ENCODE measurements at places on chromosomes 6 and 20.
A peak's percentile ranks its signal among the peaks of the same experiment; 100 is the strongest.

- no peak for DNase-seq
Observed at GRCh38 chr6:6942091-6942490, 165.7 kb upstream of the RREB1 start.

GRCh38 chr20:23049201-23050075, at the start of gene THBD:
Gene THBD, minus strand, starts transcription at chr20:23049672. Its CDS starts 168 bp downstream, at chr20:23049504.
- DNase-seq: peak; percentile 61

DNA sequence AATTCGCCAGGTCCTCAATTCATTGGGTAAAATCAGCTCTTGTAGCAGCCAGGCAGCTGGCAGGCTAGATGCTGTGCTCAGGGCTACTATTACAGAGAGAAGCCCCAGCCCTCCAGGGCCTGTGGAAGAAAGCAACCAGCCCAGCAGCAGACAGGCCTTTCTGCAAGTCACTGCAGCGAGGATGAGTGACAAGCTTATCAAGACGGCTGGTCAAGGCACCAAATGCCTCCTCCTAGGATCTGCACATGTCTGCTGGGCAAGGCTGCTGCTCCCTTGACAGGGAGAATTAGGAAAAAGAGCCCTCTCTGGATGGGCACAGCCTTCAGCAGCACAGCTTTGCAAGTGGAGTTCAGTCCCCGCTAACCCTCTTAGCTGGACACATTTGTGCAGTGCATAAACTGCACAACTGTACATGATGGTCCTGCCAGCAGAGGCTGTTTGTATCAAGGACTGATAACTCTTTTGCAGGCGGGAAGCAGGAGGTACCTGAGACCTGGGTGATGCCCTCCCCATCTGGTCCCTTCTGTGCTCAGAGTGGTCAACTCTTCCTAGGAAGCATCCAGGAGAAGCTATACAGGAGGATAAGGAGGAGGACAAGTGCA, 89.9 kb downstream of the CDC5L start:
- DNase-seq: peak; percentile 40

GRCh38 chr20:35506179-35506578, 23.3 kb downstream of the C20orf173 start:
- DNase-seq: no peak

- no peak for DNase-seq
Observed at GRCh38 chr20:50100552-50100951, 12.4 kb downstream of the UBE2V1 start.

DNA sequence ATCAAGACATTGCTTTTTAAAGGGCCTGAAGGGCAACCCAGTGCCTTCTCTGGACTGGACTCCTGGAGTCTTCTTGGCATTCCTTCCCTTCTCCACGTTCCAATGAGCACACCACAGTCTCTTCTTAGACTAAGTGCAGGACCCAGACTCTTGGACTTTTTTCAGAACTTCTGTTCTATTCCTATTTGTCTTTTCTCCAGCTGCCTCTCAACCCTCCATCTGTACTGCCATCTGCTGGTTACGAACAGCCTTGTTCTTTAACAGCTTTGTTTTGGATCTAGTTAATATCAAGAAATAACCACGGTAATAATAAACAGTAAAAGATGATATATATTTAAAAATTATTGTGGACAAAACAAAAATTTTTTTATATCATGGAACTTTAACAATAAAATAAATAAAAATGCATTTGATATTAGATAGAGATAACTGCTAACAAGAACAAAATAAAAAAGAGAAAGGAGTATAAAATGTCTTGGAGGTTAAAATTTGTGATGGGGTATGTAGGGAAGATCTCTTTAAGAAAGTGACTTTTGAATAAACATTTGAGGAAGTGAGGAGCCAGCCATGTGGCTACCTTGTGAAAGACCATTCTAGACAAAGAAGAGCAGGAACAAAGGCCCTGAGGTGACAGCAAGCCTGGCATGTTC, 105.1 kb upstream of the HCRTR2 start:
- peak; percentile 67 for DNase-seq

GRCh38 chr6:118935331-118935668, 341 bp upstream of the MCM9 start:
- no peak for DNase-seq

GRCh38 chr6:4370066-4370465, 234.7 kb upstream of the ECI2 start:
- DNase-seq: no peak

DNA sequence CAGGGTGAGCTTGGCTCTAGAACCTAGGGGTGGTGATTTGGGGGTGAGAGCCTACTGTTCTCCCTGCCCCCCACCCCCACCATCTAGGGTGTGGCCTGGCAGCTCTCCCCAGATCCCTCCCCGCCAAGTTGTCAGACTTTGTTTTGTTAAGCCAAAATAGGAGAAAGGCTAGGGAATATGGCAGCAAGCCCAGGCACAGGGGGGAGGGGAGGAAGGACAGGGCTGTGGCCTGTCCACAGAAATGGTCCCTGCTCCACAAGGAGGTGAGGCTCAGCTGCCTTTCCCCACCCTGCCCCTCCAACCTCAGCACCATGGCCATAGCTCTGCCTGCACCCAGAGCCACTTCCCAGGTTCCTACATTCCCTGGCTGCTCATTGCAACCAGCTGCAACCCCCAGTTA, 17.2 kb downstream of the SCUBE3 start:
- no peak for DNase-seq

DNA sequence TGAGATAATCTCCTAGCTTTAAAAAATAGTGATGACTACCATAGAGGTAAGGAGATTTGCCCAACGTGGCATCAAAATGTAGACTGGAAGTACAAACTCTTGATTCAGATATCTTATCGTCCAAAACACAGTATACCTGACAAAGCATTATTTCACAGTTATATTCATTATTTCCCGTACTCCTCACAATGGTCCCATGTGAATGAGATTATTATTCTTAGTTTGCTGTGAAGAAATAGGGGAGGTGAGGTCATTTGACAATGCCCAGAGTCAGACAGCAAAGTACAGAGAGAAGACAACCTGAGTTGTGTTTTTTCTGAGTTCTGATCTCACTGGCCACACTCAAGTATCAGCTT, 1.2 kb upstream of the TFB1M start:
- DNase-seq: peak; percentile 48

DNA sequence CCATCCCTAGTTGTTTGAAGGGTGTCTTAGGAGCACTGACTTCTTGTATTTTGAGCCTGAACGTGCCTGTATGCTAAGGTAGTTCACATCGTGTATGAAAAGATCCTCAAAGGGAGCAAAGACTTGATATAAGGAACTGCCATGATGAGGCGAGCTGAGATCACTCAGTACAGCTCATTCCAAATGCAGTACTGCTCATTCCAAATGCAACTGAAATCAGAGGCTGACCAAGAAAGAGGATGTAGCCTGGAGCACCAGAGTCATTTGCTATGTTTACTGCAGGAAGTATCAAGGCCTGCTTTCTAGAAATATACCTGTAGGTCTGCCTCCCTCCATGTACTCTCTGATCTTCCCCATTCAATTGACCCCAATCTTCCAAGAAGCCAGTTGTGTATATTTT, 832.2 kb downstream of the EYS start:
- no peak for DNase-seq

- DNase-seq: no peak
Observed at GRCh38 chr6:91031581-91031980, 444.7 kb upstream of the MAP3K7 start.

DNA sequence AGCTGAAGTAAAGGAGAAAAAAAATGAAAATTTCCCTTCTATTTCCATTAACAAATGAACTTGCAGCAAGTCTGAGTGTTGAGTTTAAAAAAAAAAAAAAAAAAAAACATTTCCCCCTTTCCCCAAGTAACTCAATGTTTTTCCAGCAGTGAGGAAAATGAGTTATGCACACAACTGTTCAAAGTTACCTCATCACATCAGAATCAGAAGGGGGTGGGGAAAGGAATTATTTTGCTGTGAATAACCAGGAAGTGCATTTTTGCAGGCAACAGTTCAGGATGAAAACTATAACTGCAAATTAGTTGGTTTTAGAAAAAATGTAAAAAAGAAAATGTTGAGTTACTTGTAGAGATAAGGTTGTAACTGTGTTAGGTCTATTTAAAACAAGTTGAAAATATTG, 568.9 kb upstream of the CITED2 start:
- no peak for DNase-seq

- no peak for DNase-seq
Observed at GRCh38 chr6:56752534-56752933, 109.8 kb upstream of the DST start.

GRCh38 chr6:135940616-135941167, 89.2 kb downstream of the PDE7B start:
- no peak for DNase-seq

DNA sequence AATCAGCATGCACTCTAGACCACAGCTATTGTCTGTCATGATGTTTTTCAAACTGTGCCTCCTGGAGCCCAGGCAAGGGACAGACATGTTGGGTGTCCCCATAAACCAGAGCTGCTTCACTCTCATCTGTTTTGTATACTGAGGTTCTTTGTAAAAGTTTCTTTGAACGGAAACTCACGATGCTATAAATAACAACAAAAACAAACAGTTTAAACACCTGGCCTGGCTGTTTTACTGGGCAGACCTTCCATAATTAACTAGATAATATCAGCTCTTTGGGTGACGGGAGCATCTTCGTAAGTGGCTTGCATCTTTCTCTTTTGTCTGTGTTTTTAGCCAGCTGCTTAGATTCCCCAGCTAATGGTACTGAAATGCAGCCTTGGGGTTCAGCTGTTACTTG, 190.3 kb downstream of the ZDHHC14 start:
- no peak for DNase-seq

DNA sequence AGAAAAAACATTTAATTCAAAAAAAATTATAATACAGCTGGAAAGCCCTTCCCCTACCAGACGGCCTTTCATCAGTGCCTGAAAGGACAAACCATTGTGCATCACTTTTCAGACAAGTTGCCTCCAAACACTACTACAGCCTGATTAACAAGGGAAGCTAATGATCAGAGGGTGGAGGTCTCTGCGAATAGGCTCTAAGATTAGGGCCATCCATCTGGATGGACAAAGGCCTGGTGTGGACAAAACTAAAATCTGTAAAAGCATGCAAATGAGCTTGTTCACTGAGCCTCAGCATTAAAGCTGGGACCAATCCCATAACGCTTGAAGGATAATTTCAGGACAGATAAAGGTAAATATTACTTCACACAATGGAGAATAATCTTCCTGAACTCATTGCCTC, 228.7 kb upstream of the PLN start:
- DNase-seq: no peak

GRCh38 chr6:99080191-99080590, 132.4 kb upstream of the FBXL4 start:
- no peak for DNase-seq

DNA sequence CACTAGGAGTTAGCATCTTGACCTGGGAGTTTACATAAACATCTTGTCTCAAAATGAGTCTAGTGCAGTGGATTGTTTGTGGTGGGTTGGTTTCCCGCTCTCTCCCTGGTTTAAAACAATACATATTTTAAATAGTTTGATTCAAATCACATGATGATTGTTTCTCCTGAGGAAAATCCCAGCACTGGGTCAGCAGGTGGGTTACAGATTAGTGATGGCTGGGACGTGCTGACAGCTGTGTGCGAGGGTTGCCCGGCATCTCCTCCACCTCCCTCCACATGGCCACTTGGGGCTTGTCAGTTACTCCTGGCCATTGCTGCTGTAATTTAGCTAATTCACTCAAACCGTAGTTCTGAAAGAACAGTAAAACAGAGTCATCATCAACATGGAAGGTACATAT, 306.4 kb upstream of the CITED2 start:
- no peak for DNase-seq

- DNase-seq: peak; percentile 78
Observed at GRCh38 chr6:130843575-130844320, 16.5 kb downstream of the SMLR1 start.

- DNase-seq: no peak
Observed at GRCh38 chr6:157604816-157605215, 218.2 kb upstream of the SNX9 start.

GRCh38 chr6:119259027-119259426, 90.5 kb downstream of the MAN1A1 start:
- no peak for DNase-seq

DNA sequence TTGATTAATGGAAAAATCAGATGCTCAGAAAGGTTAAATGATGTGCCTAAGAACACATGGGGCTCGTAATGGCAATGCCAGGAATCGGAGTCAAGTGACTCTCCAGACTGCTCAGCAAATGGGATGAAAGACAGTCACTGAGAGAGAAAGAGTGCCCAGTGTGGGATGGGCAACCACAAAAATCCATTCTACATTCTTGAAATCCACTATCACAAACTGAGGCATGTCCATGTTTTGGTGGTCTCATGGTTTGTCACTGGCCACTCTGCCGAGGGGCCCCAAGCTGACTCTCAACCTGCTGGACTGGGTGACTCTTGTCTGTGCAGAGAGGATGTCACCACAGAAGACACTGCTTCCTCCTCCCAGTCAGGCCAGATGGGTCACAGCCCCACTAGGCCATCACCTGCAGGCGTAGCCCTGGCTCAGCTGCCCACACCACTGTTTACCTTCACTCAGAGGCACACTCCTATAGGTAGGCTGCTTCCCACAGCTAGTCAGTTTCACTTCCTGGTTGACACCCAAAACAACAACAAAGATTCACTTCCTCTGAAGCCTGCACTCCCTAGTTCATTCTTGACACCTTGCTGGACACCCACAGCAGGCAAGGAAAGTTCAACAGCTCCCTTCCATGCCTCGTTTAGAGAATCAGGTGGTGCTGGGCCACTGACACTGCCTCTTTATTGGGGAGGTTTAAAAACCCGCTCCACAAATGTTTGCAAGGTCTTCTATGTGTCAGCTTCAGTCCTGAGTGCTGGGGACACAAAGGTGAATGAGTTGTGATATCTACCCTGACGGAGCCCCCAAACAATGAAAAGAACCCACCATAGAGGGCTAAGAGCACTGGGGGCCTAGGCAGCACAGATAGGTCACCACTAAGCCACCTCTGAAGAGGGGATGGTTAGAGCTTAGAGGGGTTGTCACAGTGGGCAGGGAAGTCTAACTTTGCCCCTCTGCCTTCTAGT, 21.7 kb downstream of the MAP1LC3A start:
- DNase-seq: no peak

DNA sequence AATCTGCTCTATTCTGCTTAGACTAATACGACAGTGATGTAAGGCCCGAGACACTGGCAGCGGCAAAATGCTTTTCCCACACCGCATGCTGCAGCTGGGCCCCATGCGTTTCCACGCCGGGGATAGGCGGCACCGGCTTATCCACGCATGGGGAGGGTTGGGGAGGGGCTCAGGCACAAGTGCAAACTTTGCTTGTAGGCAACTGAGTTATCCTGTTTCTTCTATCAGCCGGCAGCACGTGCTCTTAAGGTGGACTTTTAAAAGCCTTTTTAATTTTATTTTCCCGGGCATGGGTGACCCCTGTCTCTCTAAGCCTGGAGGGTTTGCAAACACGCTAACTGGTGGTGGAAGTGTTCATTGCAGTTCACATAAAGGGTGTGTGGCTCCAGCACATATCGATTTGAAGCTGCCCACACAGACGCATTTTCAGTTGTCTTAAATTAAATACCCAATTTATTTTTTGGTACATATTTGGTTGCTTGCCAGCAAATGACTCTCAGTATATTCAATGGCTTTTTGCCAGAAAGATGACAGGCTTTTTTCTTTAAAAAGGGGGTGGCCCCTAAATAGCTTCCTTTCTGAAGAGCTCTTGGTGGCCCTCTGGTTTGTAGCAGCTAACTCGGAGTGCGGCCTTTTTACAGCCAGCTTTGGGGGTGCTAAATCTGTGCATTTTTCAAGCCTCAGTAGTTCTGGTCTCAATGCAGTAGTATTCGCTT, 561.8 kb upstream of the AGPAT4 start:
- DNase-seq: peak; percentile 55

Data from hematopoietic multipotent progenitor cell treated with erythropoietin and hydrocortisone succinate and interleukin-3 and kit ligand, for 6 days (in vitro differentiated cells).